ENCODE measurements at places on chromosomes 1 and 21.

GRCh38 chr1:956636-957035 lies 2.4 kb downstream of the NOC2L start:
- no peak for DNase-seq

GRCh38 chr1:184806296-184806721 lies 51.7 kb upstream of the EDEM3 start:
- no peak for DNase-seq

DNA sequence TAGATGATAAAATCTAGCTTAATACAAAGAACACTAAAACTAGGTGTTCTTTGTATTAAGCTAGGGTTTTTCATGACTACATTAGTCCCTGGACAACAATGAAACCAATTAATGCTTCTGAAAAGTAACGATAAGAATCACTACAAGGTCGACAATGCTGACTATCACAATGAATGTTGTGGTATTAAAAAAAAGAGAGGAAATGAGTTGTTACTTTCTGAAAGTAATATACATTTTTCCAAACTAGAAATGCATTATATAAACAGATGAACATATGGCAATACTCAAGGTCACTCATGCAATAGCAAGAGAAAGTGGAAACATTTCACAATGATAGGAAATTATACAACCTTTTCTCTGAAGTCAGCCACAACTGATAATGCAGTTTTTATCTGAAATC lies 19.0 kb downstream of the DPH5 start:
- no peak for DNase-seq

DNA sequence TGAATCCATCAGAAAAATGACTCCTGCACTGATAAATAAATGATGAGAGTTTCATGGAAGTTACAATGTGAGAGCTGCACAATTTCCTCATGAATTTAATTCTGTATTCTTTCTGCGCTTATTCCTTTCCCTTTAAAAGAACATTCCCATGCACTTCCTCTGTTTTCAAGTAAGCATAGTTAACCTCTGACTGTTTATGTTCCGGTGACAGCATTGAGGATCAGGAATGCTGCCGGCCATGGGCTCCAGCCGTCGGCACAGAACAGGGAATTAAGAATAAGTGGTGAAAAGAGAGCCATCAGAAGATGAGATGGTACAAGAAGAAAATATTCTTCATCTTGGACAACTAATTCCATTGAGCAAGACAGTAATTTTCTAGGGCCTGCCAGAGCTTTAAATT lies 65.3 kb downstream of the SUSD4 start:
- no peak for DNase-seq

GRCh38 chr1:41608211-41608610 lies 123.7 kb upstream of the EDN2 start:
- no peak for DNase-seq

DNA sequence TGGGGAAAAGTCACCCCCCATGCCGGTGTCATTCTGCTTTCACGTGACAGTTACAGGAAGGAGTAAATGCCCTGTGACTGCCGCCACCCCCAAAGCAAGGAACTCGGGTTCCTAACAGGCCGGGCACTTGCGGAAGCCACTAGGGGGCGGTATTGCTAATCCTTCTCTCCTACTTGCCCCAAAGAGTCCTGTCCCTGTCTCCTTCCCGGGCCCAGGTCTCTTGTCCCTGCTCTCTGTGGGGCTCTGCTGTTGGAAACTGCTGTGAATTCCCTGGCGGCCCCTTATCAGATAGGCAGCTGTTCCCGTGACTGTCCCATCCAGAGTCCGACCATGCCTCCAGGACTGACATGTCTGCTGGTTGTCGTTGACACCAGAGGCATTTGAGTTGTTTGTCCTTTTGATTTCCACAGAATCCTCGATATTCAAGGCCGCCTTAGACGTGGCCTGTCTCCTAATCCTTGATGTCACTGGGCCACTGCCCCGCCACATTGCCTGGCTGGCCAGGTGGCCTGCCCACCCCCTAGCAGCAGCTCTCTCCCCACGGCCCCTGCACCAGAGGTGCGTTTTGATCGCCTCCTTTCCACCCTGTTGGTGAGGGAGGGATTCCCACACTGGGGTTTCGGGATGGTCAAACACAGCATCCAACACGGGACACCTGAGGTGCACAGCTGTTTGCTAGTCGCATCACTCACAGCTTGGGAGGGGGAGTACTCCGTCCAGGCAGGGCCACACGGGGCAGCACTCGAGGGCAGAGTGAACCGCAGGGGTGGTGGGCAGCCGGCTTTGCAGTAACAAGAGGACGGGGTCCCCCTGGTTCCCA lies 37.3 kb downstream of the CHAF1B start:
- DNase-seq, result no peak

DNA sequence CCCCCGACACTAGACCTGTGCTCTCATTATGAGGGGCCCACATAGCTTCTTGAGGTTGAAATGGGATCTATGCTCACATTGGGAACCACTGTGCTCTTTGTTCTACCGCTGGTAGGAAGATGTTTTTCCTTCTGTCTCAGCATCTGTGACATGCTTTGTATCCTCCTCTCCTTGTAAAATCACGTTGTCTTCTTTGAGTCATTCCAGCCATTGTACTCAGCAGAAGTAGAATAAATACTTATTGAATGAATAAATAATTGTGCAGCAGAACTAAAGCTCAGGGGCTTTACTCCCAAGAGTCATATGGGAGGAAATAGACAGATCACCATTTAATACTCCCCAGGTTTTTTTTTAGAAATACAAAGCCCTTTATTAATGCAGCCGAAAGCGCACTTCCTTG lies 66.3 kb upstream of the EDEM3 start:
- no peak for DNase-seq

DNA sequence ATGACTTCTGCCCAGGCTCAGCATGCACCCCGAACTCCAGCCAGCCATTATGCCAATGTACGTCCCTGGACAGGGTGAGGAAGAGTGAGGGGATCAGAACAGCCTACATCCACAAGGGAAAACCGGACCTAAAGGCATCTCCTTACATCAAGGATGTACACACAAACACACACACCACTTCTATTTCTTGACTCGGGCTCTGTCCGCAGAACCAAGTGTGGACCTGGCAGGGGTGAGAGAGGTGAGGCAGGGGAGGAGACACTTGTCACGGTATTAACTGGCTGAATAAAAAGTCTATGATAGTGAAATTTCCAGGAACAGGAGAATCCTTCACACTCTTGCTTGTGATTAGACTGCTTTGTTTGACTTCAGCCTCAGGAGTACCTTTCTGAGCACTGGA lies 2.3 kb downstream of the LMOD1 start:
- no peak for DNase-seq

- DNase-seq, result no peak
These were observed 115.7 kb downstream of the RGL1 start for GRCh38 chr1:183920651-183921050.

- DNase-seq, result no peak
These were observed 132.6 kb downstream of the NTPCR start for GRCh38 chr1:233082778-233083550.

DNA sequence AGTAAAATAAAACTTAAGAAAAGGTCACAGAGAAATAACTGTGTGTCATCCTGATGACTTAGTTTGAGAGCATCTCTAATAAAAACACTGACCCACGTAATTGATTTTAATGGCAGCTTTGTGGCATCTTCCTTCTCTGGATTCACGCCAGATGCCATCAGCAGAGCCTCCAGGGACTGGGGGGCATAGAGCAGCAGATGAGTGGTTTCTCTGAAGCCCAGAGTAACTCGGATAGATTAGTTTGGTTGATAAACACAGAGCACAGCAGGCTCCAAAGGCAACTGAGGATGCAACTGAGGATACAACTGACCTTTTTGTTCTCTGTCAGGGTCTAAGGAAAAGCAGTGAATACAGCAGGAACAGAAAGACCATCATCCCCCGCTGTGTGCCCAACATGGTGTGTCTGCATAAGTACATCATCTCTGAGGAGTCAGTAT lies 180.8 kb downstream of the RPS6KC1 start:
- no peak for DNase-seq

- no peak for DNase-seq
These were observed 25.3 kb upstream of the LRRC8B start for GRCh38 chr1:89499320-89499719.

DNA sequence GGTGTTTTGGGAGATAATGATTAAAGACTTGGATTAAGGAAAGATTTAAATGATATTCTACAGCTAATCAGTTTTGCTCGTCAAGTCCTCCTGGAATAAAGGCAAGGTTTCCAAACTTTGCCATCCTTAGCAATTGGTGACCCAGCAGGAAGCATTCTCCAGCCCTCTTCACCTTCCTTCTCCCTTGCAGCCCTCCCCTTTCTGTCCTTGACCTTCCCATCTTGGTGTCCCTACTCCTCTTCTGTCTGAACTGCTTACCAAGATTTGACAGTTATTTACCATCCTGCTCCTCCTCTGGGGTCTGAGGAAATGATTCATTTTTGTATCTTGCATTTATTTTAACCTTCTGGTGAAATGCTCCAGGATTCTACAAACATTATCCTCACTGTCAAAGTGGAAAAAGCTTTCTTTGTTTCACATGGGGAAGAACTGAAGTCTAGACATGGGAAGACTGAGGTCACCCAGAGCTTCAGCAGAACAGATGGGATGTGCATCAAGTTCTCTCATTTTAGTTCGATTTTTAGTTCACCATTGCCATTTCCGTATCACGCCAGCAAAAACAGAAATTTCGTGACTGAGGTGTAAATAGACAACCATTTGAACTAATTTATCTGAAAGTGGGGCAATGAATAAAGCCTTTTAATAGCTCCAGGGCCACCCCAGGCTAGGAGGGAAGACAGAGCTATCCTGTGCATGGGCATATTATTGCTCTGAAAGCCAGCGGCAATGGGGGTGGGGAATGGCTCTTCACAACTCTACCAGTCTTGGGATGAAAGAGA lies 504.4 kb upstream of the PLXNA2 start:
- no peak for DNase-seq

DNA sequence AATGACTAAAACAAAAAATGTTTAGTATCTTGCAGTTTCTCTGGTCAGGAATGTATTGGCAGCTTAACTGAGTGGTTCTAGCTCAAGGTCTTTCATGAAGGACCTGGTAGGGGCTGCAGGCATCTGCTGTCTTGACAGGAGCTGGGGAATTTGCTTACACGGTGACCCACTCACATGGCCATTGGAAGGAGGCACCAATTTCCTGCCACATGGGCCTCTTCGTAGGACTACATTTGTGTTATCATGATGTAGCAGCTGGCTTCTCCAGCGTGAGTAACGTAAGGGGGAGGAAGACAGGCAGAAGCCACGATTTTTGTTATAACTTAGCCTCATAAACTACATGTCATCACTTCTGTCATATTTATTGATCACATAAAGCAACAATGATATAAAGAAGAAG lies 376.3 kb downstream of the AMY1C start:
- no peak for DNase-seq

DNA sequence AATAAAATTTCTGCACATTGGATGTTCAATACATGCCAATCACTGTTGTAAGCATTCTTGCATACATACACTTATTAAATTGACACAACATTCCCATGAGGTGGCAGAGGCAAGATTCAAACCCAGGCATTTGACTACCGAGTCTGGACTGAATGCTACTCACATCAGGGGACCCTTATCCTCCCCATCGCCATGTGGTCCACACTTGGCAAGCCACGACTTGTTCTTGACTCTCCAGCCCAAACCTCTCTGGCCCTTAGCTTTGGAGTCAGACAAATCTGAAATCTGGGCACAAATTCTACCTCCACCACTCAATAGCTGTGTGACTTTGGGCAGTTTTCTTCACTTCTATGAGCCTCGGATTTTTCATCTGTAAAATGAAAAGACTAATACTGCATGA lies 57.1 kb downstream of the NMNAT2 start:
- DNase-seq, result no peak

GRCh38 chr1:235336903-235337302 lies 8.5 kb downstream of the GGPS1 start:
- DNase-seq, result no peak

DNA sequence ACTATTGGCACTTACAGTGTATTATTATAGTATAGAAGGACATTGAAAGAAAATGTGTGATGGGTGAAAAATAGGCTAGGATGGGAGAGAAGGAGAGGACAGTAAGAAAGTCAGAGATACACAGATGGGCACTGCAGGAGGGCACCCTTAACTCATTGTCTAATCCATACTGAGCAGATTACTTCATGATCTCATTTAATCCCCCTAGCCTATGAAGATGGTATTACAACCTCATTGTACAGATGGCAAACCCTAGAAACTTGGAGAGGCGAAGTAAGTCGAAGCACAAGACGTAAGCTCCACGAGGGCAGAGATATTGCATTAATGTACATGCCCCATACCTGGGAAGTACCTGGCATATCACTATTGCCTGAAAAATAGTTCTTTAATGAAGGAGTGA lies 346.9 kb upstream of the DAB1 start:
- no peak for DNase-seq

DNA sequence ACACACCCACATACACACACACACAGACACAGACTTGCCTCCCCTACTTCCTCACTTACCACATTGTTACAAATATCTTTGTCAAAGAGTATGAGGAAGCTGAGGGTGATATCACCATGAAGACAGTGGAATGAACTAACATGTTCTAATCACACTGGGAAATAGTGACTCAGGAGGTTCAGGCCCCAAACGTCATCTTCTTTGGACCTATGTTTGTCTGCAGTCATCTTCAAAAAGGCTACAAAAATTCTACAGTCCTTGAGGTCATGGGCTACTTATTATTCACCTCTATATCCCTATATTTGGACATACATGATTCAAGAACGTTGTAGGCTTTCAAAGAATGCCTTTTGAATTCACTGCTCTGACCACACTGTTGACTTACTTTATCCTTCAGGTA lies 2.1 kb upstream of the LCE2C start:
- no peak for DNase-seq

DNA sequence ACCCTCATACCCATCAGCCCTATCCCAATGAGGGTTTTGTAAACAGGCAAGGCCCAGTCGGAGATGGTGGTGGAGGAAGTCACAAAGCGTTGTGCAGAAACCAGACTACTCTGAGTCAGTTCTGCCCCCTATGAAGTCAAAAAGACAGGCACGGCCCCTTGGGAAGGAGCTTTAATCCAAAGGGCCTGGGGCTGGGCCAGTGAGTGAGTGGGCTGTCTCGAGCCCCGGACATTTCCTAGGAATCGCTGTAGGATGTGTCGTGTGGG lies 442 bp upstream of the AHCYL1 start:
- no peak for DNase-seq

GRCh38 chr1:24203404-24203803 lies 16.3 kb upstream of the IFNLR1 start:
- no peak for DNase-seq

DNA sequence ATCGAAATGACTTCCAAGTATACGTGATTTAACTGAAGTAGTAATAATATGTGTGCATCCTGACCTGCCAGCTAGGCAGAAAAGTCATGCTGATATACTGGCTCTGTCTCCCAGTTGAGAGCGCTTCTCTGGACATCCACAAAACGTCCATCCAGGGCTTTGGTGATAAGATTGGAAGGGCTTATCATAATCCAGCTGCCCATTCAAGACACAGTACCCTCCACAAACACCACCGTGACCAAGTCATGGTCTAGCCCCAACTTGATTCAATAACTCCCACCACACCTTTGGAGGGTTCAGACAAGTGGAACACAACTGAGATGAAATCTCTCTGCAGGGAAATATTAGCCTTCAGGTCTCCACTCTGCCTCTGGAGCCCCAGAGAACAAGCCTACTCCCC lies 76.2 kb downstream of the CD46 start:
- DNase-seq, result no peak
